ENCODE measurements at places on chromosomes 2 and 18. TPM values are rescaled to one million over a fixed set of nuclear protein-coding genes. Genes with fewer than 3 reads are reported as not detected.

WNT6 gene
- total RNA-seq, result not detected

BOLL gene
- total RNA-seq, result not detected

RGPD8 gene
- total RNA-seq, result 8.2 TPM

CABLES1 gene
- total RNA-seq, result 28.0 TPM

DSC3 gene
- total RNA-seq, result 3.7 TPM
